ENCODE measurements at places on chromosomes 5 and 9.

DNA sequence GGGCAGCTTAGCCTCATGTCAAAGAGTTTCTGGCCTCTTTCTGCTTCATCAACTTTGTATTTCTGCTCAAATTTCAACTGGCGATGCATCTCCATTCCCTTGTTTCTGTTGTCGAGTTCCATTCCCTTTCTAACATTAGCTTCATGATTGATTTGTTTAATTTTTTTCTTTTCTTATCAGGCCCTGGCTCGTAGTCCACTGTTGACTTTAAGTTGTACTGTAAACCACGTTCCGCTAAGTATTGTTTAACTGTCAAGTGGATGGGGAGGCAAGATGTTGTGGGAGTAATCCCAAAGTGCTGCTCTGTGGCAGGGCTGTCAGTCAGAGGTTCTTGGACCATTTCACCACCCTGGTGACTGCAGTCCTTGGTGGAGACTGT lies 309.1 kb downstream of the PSAT1 start:
- no peak for DNase-seq

- DNase-seq, result no peak
Measured at GRCh38 chr5:177035976-177036375, 13.5 kb downstream of the ZNF346 start.

GRCh38 chr5:135237748-135238103 lies 161.3 kb downstream of the MACROH2A1 start:
- no peak for DNase-seq

DNA sequence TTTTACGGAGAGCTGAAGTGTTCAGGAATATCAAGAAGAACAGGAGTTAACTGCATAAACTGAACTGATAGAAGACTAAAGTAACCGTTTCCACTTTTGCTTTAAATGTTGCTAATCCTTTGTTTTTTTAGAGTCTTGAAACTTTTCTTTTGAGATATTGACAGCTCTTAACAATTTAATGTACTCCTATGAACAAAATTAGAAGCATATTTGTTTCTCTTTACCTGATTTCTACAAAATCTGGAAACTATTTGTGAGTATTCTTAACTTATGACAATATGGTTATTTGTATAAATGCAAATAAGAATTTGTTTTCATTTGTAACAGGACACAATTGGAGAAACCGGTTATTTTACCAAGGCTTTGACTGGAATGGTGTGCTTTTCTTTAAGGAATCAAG lies 89.5 kb upstream of the FAM120A start:
- no peak for DNase-seq

- DNase-seq, result no peak
Measured at GRCh38 chr9:21750021-21750735, 52.3 kb upstream of the MTAP start.

DNA sequence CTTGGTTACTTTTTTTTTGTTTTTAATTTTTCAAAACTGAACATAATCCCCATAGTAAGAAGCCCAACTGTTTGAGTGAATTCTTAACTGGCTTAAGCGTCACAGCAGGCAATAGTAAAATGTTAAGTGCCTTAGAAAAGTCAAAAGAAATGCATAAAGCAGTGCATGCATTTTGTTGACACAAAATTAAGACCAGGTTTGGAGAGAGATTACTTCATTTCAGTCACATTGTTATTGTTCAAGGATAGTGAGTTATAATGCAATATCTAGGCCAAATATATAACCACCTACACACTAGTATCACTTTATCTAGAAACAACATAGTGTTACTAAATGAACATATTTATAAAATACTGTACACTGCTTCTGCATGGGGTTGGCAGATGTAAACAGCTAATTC lies 116.9 kb upstream of the KLF9 start:
- DNase-seq, result no peak

DNA sequence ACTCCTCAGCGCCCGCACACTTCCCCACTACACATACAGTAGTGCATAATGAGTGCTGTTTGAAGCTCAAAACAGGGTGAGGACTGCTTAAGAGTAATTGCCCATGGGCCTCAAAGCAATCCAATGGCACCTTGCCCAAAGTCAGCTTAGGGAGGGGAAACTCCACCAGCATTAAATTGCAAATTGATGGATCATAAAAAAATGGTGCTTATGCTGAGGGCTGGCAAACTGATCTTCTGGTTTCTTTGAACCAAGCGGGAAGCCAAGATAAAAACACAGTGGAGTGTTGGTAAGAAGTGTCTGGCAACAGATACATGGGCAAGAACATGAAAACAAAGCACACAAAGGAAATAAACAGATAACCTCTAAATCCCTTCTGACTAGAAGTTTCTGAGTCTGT lies 28.0 kb downstream of the TLE1 start:
- DNase-seq, result no peak

DNA sequence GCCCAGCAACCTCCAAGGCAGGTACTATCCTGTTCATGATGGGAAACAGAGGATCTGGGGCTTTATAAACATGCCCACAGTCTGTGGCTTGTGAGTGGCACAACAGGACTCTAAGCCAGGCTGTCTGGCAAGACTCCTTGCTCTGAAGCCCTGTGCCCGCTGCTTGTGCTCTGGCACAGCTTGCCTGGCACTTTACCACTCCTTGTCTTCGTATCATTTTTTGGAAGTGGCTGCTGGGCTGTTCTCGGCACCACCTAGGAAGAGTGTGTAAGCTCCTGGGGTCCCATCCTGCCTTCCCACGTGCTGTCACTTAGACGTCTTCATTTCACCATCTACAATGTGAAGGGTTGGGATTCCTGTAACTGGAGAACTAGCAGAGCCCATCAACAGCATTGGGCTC lies 59.3 kb upstream of the GLRX start:
- DNase-seq, result no peak

DNA sequence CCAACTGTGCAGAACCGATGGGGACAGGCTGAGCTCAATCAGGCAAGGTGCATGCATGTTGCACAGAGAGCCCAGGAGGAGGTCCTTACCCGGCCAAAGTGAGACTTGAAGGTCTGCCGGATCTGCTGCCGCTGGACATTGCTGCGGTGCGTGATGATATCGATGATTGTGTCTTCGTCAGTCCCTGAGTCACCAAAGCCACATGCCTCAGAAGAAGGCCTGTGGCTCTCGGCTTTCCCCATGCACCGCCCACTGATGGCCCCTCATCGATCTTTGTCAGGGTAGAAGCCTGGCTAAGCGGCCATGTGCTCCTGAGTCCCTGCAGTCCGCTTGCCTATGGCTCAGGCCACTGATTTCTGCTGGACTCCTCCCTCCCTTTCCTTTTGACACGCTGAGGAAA lies 34.8 kb downstream of the ANXA6 start:
- DNase-seq, result no peak

DNA sequence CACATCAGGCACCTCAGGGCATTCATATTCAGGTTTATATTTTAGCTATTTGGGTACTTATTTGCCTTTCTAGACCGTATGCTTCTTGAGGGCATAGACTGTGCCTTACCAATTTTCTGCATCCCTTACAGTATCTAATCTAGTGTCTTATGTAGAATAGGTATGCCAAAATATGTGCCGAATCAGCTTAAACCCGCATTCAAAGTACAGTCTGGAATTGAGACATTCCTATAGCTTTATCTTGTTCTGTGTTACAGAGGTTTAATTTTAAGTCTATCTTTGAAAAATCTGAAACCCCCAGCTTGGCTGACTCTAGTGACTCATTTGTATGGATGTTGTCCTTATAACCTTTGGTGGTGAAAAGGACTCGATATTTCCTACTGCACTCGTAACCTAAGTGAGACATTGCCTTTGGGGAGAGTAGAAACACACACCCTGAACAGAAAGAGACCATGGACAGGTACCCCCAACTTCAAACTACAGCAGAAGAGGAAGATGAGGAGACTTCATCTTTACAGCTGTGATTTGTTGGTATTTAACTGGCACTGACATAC lies 27.0 kb upstream of the TMOD1 start:
- no peak for DNase-seq

DNA sequence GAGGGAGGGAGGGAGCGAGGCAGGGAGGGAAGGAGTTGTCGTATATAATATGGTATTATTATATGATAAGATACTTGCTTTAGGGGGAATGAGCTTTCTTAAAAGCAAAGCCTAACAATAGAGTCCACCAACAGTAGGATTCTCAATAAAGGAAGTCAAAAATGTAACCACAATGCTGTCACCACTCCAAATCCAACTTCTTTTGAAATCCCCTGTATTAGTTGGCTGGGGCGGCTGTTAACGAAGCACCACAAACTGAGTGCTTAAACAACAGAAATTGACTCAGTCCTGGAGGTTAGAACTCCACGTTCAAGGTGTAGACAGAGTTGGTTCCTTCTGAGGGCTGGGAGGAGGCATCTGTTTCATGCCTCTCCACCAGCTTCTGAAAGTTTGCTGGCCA lies 23.1 kb downstream of the GAS1 start:
- DNase-seq, result peak; percentile 21

DNA sequence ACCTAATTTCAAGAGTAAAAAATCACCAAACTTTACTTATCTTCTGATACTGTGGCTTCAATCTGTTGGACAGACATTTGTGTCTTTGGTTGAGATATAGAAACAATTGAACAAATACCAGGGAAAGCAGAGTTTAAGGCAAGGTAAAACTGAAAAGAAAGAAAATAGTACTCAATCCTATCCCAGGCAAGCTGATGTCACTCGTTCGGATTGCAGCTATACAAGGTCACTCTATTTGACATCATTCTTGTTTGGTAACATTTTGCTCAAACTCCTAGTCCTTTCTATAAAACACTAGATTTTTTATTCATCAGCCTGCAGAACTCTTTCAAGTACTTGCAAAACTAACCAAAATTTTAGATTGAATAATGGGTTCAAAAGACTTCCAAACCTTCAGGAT lies 91.9 kb upstream of the ANKRD55 start:
- no peak for DNase-seq

- no peak for DNase-seq
Measured at GRCh38 chr5:89435347-89435746, 552.4 kb upstream of the MEF2C start.

DNA sequence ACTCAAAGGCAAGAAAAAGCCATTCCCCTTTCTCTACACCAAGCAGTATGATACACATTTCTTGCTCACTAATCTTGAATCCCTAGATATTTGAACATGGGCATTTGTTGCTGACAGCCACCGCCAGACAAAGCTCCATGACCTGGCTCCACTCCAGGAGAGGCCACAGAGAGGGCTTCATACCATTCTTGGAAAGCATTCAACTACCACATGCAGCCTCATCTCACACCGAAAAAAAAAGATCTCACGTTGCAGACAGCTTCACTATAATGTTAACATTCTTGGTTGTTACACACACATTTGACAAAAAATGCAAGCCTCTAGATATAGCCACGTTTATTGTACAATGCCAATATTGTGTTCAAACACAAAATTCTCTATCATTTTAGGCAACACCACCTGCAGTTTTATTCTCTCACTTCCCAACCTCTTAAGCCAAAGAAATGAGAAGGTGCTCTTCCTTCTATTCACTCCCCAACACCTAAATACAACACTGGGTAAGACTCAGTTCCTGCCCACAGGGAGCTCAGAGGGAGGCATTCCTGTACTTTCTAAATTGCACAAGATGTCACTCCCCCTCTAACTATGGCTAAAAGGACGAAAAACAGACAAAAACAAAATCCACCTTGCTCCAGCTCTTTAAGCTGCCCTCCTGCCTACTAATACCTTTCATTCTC lies 222.4 kb downstream of the TSSK1B start:
- DNase-seq, result no peak

GRCh38 chr9:134190232-134191121 lies 26.1 kb upstream of the RNU6ATAC start:
- no peak for DNase-seq

GRCh38 chr9:34664281-34665066 lies 2.0 kb upstream of the CCL27 start:
- peak; percentile 86 for DNase-seq

GRCh38 chr5:164146223-164146622 lies 640.8 kb downstream of the MAT2B start:
- no peak for DNase-seq

DNA sequence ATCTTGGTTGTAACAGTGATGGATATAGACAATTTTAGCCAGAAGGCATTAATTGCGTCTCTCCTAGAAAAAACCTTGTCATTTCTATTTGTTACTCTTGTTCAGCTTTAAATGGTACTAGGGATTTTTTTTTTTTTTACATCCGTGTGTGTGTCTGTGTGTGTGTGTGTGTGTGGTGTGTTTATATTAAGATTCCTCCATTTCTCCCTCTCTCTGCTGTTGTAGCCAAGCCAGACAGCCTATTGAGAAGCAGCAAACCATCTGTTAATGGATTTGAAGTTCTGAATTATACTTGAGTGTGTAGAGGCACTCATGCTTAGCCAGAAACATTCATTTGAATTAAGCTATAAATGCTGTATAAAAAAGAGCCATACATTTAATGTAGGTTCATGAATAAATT lies 72.3 kb downstream of the SLF1 start:
- DNase-seq, result no peak

- no peak for DNase-seq
Measured at GRCh38 chr5:9932770-9933169, 302.6 kb upstream of the TAS2R1 start.

GRCh38 chr5:98784411-98784810 lies 10.9 kb downstream of the RGMB start:
- no peak for DNase-seq

GRCh38 chr5:135210286-135211055 lies 176.4 kb upstream of the PITX1 start:
- DNase-seq, result no peak

DNA sequence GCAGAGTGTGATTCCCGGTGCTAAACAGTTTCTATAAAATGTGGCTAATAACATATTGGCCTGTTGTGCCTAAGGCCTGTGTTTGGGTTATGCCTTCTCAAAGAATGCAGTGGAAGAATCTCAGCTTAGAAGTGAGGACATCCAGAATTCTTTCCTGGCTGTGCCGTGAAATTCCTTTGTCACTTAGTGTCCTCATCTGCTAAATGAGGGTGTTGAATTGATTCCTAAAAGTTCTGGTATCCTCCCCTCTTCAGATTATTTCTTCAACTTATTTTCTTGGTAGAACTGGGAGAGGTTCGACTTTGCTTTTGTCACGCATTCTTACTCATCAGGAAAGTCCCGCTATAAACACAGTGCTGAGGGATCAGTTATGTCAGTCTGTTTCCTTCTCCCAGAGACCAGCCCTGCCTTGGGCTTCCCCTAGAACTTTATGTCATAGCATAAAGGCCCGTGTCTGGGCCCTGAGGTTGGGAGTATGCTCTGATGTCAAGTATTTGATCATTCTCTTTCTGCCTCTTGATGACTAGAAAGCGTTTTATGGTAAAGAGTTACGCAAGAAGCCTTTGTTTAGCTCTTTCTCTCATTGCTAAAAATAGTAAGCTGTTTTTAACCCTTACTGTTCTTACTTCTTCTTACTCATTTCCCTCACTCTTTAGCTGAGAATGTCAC lies 29.5 kb downstream of the MTAP start:
- DNase-seq, result peak; percentile 86

- no peak for DNase-seq
Measured at GRCh38 chr9:71985297-71985911, 74.0 kb downstream of the C9orf85 start.

DNA sequence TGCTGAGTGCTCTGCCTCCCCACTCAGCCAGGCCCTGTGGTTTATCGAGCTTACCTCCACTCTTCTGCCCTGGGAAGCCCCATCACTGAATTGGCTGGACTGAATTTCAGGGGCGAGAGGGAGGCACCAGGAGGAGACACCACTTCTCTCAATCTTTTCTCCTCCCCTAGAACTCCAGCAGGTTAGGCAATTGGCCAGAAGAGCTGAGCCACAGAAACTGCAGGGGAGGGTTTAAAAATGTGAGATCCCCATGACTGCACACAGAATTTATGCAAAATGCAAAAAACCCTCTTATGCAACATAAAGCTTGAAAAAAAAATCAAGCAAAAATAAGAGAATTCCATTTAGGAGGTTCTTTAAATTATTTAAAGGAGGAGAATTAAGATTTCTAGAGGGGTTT lies 29.9 kb downstream of the TUT7 start:
- DNase-seq, result no peak

Measured in suppressor macrophage (primary cell).